NCI-H1694 (cell line): ENCODE measurements at places on chromosomes 5 and 9.
A peak's percentile ranks its signal among the peaks of the same experiment; 100 is the strongest.

DNA sequence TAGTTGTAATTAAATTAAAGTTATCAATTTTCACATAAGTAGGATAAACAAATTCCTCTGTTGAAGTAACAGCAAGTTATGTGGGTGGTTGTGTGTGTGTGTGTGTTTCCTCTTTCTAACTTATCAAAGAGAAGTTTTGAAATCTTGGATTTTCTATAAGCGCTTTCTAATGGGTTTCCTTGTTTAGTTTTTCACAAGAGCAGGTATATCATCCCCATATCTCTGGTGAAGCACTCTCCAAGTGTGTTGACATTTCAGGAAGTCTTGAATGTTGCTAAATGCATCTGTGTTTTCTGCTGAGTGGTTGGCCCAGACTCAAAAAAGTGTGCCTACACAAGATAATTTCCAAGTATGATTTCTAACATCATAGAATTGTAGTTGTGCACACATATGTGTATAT, 43.3 kb downstream of the PRDM6 start:
- no peak for DNase-seq

DNA sequence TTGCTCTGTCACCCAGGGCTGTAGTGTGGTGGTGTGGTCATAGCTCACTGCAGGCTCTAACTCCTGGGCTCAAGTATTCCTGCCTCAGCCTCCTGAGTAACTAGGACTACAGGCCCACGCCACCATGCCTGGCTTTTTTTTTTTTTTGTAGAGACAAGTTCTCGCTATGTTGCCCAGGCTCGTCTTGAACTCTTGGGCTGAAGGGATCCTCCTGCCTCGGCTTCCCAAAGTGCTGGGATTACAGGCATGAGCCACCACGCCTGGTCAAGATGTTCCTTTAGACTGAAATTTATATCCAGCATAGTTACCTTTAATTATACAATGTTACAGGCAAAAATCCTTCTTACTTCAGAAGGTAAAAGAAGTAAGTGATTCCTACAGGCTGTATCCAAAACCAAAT, 1.6 kb upstream of the DNAJC21 start:
- DNase-seq: no peak

DNA sequence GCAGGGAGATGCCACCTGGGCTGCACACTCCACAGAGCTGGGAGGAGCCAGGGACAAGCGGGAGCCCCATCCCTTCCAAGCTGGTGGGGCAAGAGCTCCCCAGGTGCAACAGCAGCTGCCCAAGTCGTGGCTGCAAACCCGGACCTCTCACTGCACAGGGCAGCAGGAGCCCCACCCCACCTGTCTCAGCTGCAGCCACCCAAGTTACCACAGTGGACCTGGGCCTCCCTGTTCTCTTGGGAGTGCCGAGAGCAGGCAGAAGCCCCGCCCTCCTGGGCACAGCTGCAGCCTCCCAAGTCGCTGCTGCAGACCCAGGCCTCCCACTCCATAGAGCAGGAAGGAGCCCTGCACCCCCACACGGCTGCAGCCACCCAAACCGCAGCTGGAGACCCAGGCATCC, 374.1 kb upstream of the ACO1 start:
- DNase-seq: no peak

GRCh38 chr9:136241542-136241941, 4.1 kb downstream of the QSOX2 start:
- no peak for DNase-seq

- no peak for DNase-seq
These were observed 87.1 kb downstream of the STARD4 start for GRCh38 chr5:111425205-111425604.

GRCh38 chr5:129960831-129961230, 56.6 kb downstream of the CHSY3 start:
- DNase-seq: no peak

DNA sequence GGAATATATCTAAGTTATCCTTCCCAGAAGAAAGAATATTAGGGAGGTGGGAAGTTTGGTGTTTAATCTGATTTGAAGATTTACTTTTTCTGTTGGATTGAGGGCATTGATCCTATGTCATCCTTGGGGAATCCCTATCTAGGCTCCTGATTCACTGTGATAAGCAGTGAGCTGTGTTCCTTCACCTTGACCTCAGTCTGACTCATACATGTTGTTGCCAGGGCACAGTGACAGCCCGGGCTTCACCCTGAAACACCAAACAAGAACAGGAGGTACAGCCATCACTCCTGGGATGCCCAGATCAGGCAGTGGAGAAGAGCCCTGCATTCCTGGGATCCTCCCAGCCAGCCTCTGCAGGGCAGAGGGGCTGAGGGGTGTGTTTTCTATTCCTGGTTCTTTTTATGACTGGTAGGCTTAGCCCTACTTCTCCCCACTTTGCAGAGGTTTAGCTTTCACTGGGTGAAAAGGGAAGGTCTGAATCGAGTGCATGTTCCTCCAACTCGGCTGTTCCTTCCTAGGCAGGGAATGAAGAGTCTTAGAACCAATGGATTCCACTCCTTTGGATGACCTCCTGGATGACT, 3.1 kb upstream of the FAM53C start:
- DNase-seq: no peak

DNA sequence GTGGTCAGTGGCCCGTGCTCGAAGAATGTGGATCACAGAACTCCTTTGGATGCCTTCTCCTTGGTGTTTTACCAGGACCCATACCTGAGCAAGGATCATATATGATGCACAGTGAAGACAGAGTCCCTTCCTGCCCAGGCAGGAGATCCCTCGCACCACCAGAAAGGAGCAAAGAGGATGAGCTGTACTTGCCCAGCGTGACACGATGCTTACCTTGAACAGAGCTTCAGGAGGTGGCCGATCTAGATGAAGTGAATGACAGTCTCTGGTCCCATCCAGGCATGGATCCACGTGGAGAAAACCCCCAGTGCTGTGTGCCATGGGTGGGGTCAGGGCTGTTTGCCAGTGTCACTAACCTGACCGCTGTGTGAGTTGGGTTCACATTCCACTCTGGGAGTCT, 455.4 kb downstream of the GADD45G start:
- no peak for DNase-seq

DNA sequence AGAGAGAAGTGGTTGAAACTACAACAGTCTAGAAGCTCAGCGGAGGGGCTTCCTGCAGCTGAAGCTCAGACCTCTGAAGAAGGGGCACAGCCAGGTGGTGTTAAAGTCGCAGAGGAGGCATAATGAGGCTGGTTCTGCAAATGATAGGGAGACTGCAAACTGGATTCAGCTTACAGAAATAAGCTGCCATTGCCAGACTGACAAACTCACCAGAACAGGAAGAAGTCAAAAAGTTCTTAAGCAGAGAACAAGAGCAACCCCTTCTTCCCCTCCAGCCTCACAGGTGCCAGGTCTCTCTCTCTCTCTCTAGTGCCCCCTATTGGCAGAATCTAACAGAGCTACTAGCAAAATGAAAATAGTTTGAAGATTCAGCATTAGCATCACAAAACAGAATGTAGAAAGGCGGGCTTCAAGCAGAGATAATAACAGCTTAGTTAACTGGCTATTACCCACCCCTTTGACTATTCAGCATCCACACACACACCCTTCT, 76.7 kb downstream of the GRAMD2B start:
- no peak for DNase-seq

GRCh38 chr5:55226027-55226933, 835 bp downstream of the MCIDAS start:
- peak; percentile 86 for DNase-seq

- no peak for DNase-seq
These were observed 452.1 kb downstream of the EFNA5 start for GRCh38 chr5:107218457-107219193.

- no peak for DNase-seq
These were observed 60.1 kb downstream of the PDE4D start for GRCh38 chr5:59833448-59833847.

- no peak for DNase-seq
These were observed 61.7 kb upstream of the SHB start for GRCh38 chr9:38130724-38131123.

DNA sequence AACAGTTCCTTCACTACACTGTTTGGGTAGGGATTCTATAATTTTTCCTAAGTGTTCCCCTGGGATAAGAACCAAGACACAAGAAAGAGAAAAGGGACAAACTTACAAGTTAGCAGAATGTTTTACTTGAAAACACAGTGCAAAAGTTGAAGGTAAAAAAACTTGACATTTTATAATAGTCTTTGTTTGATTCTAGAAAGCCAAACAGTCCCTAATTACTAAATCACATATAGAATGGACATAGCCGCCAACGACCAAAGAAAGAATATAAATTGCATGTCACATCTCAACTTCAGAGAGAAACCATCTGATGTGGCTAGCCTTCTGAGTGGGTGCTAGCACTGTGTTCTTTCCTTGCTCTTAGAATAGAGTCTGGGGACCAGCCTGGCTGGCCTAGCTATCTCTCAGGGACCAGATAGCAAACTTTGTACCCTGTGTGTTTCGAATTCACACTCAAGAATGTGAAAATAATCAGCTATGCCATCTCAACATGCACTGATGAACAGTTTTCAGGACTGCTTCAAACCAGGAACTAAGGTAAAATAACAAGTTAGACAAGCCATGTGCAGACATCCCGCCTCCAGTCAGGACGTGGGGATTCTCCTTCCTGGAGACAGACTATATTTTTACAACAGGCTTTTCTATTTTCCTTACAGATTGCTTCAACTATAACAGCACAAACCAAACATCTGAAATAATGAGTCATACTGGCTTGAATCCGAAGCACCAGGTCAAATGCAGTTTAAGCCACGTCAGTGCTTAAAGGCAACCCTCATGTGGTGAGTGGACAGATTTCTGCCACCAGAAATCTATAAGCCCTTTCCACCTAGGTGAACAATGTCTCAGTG, 53.7 kb downstream of the LHFPL2 start:
- DNase-seq: no peak

DNA sequence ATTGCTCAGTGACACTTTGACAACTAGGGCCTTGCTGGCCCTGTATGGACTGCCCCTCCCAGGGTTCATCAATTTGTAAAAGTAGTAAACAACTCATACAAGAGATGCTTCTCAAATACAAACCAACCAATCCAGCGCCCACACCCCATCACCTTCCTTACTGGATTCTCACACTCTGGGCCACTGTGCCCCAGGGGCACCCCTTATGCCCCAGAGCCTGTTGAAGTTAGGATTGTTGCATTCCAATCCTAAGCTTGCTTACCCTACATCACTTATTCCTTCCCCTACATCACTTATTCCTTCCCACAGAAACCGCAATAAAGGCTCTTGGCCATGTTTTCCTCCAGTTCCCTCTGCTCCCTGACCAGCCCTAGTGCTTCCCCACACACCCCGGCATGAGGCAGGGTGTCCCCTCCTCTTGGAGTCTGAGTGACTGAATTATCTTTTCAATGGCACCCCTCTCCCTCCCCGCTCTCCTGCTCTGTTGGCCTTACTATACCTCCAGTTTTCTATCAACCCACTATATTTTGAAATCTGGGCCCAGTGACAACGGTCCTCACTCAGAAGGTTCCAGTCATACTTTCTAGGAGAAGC, 182.4 kb upstream of the S1PR3 start:
- DNase-seq: no peak

GRCh38 chr9:3330792-3331420, 194.9 kb downstream of the RFX3 start:
- DNase-seq: no peak
